ENCODE measurements at places on chromosomes 3 and 15. TPM values are rescaled to one million over a fixed set of nuclear protein-coding genes. Genes with fewer than 3 reads are reported as not detected.

Gene GRK7
- not detected for total RNA-seq

Gene PLSCR1
- 11.6 TPM for total RNA-seq

Gene SUCNR1
- total RNA-seq = not detected

Gene CCR9
- total RNA-seq = not detected

Gene SNURF
- total RNA-seq = 18.0 TPM

Gene GOLGA6L4
- total RNA-seq = 0.69 TPM

Gene B3GNT5
- total RNA-seq = not detected

Gene ATP13A5
- total RNA-seq = not detected

Gene HACD2
- 85.7 TPM for total RNA-seq

Gene LEKR1
- total RNA-seq = 0.52 TPM

DNA sequence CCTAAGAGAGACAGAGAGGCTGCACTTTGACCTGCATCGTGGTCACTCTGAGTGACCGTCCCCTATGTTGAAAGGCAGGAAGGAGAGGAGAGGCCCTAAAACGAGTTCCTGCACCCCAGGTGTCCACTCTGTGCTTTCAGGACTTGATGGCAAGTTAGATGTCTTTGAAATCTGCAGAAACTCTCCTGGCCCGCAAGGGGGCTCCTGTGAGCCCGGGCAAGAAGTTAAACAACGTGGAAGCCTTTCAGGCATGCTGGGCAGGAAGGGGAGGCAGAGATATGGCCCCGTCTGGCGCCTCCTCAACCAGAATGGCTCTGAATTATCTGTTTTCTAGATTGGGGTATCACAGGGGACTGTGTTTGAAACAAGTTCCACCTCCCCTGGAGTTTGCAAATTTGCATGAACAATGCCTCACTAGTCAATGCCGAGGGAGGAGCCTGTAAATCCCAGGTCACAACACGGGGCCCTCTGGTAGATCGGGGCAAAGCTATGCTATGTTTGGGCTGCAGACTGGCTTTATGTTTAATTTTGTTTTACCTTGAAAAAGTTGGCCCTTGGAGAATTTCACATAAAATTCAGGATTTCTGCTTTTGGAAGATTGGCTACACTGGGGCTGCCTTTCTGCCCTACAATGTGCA, 9.8 kb downstream of the CTXND1 start:
- DNase-seq = peak; percentile 12
- no peak overlapping the region for H3K27ac ChIP-seq
- no peaks in the 10 kb centered on the region for H3K4me1 ChIP-seq
- no peak overlapping the region for H3K4me3 ChIP-seq

DNA sequence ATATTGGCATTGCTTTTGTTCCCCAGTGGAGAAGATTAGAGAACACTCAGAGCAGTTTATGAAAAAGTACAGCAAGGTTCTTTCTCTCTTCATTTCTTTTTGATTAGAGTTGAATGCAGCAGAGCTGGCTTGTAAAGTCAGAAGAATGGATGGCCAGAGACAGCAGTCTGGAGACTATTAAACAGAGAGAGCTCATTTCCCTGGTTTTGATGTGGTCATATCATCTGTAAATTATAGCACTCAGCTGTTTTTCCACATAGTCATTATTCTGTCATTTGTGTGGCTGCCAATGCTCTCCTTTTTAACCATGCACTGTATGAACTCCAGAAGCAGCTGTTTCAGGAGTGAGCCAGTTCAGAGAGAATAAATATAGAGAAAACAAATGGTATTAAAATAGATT, 177.4 kb upstream of the CRBN start:
- H3K27me3 ChIP-seq = no peaks in the 10 kb centered on the region
- DNase-seq = no peak
- no peak overlapping the region for H3K4me3 ChIP-seq
- no peaks in the 10 kb centered on the region for H3K4me1 ChIP-seq
- no peaks in the 10 kb centered on the region for H3K36me3 ChIP-seq
- no peak overlapping the region for H3K27ac ChIP-seq

GRCh38 chr15:91936182-91936775, 82.8 kb downstream of the SLCO3A1 start:
- no peaks in the 10 kb centered on the region for H3K27me3 ChIP-seq
- no peak for DNase-seq
- H3K36me3 ChIP-seq = no peaks in the 10 kb centered on the region
- H3K27ac ChIP-seq = no peak overlapping the region

DNA sequence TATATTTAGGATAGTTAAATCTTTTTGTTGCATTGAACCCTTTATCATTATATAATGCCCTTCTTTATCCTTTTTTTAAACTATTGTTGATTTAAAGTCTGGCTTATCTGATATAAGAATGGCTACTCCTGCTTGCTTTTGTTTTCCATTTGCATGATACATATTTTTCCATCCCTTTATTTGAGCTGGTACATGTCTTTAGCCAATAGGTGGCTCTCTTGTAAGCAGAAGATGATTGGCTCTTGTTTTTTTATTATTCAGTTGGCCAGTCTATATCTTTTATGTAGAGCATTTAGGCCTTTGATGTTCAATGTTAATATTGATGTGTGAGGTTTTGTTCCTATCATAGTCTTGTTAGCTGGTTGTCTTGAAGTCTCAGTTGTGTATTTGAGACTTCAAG, 99.5 kb upstream of the MCTP2 start:
- no peaks in the 10 kb centered on the region for H3K36me3 ChIP-seq
- no peaks in the 10 kb centered on the region for H3K27me3 ChIP-seq
- no peak for DNase-seq
- no peak overlapping the region for H3K4me3 ChIP-seq

- H3K36me3 ChIP-seq = no peaks in the 10 kb centered on the region
- peaks cover 10% of the 10 kb centered on the region for H3K27me3 ChIP-seq
- peaks cover 14% of the 10 kb centered on the region for H3K4me1 ChIP-seq
These were observed 220.5 kb downstream of the CTNNB1 start for GRCh38 chr3:41419809-41420208.

GRCh38 chr15:72472992-72473610, 1.0 kb upstream of the ARIH1 start:
- peak overlapping the region; percentile 98 for H3K4me3 ChIP-seq
- peaks cover 38% of the 10 kb centered on the region for H3K4me1 ChIP-seq
- H3K27me3 ChIP-seq = no peaks in the 10 kb centered on the region
- no peak for DNase-seq
- peak overlapping the region; percentile 99 for H3K27ac ChIP-seq

GRCh38 chr3:19881036-19881435, 53.0 kb downstream of the EFHB start:
- H3K4me1 ChIP-seq = peaks cover 10% of the 10 kb centered on the region
- H3K27me3 ChIP-seq = peaks cover 7% of the 10 kb centered on the region
- no peaks in the 10 kb centered on the region for H3K36me3 ChIP-seq

DNA sequence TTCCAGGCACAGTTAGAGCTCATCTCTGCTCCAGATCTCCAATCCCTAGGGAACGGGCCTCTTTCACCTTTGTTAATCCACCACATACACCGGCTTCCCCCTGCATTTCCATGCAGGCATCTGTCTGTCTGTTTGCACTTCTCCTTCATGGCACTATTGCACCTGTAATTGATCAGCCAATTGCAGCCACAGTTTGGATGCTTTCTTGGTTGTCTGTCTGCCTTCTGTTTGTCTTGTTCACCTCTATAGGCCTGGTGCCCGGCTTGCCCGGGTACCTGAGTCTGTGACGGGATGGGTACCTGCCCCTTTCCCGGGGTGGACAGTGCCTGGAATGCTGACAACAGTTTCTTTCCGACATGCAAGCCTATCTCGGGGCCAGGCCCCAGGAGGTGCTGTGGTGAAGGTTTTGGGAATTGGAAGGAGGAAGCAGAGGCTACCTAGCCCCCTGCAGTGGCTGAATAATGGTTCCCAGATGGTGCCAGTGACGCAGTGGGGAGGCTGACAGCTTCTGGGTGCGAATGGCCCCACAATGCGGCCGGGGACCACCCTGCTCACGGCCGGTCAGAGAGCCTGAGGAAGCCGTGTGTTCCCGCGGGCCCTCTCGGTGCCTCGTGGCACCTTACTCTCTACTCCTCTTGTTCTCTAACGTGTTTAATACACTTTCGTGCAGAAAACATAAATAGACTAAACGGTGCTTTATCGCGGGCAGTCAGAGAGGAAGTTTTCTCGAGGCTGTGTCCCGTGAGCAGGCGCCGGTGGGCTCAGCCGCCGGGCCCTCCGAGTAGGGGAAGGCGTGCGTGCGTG, 31.3 kb upstream of the RAB6B start:
- H3K27ac ChIP-seq = no peak overlapping the region
- no peak for DNase-seq
- no peaks in the 10 kb centered on the region for H3K36me3 ChIP-seq
- peak overlapping the region; percentile 70 for H3K4me3 ChIP-seq

DNA sequence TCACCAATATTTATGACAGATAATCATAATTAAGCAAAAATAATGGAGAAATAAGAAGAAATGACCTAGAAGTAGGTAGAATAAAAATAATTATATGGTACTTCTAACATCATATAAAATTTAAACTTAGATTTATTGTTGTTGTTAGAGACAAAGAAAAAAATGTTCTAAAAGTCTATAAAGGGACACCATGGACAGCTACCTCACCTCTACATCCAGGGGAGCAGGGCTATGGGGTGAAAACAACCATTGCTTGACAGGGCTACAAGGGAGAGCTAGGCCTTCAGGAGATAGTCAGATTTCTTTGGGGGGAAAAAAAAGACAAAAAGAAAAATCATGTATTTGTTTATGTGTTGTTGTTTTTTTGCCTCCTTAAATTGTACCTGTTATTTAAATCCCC, 841.9 kb downstream of the VGLL3 start:
- no peak for DNase-seq
- H3K27ac ChIP-seq = no peak overlapping the region
- no peak overlapping the region for H3K4me3 ChIP-seq
- H3K27me3 ChIP-seq = peaks cover 2% of the 10 kb centered on the region
- H3K36me3 ChIP-seq = no peaks in the 10 kb centered on the region
- no peaks in the 10 kb centered on the region for H3K4me1 ChIP-seq

GRCh38 chr3:68958932-68959331, 26.6 kb upstream of the TAFA4 start:
- DNase-seq = no peak
- H3K4me3 ChIP-seq = no peak overlapping the region
- no peak overlapping the region for H3K27ac ChIP-seq
- no peaks in the 10 kb centered on the region for H3K4me1 ChIP-seq
- H3K36me3 ChIP-seq = no peaks in the 10 kb centered on the region

- H3K4me1 ChIP-seq = no peaks in the 10 kb centered on the region
- DNase-seq = no peak
- H3K27me3 ChIP-seq = peaks cover 22% of the 10 kb centered on the region
- H3K27ac ChIP-seq = no peak overlapping the region
- no peak overlapping the region for H3K4me3 ChIP-seq
These were observed 86.9 kb downstream of the SEMA5B start for GRCh38 chr3:122940628-122941086.

- H3K36me3 ChIP-seq = 0 out of 2 replicates have a peak, but pooled peaks cover 5% of the 10 kb centered on the region
- DNase-seq = no peak
- peaks cover 15% of the 10 kb centered on the region for H3K27me3 ChIP-seq
- H3K27ac ChIP-seq = no peak overlapping the region
These were observed 1.4 kb upstream of the MUC13 start for GRCh38 chr3:124935794-124936542.

DNA sequence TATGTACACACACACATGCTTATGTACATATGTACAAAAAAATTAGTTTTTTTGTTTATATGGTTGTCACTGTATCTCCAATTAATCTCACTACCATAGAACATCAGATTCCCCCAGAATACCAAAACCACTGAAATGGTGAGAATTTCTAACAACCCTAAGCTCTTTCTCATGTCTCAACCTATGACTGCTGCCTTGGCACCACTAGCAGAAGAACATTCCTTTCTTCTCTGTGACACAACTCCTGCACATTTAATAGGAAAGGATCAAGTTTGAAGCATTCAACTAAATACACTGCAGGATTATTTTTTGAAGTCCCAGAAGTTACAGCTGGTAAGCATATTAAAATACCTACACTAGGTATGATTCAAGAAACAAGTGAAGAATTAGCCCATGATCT, 109.6 kb downstream of the FAM174B start:
- DNase-seq = no peak
- no peaks in the 10 kb centered on the region for H3K36me3 ChIP-seq
- no peak overlapping the region for H3K4me3 ChIP-seq
- H3K27ac ChIP-seq = no peak overlapping the region

GRCh38 chr3:100170486-100170885, 56.2 kb upstream of the FILIP1L start:
- no peaks in the 10 kb centered on the region for H3K27me3 ChIP-seq
- no peak for DNase-seq
- no peak overlapping the region for H3K4me3 ChIP-seq
- no peaks in the 10 kb centered on the region for H3K36me3 ChIP-seq
- H3K27ac ChIP-seq = no peak overlapping the region
- peaks cover 10% of the 10 kb centered on the region for H3K4me1 ChIP-seq

DNA sequence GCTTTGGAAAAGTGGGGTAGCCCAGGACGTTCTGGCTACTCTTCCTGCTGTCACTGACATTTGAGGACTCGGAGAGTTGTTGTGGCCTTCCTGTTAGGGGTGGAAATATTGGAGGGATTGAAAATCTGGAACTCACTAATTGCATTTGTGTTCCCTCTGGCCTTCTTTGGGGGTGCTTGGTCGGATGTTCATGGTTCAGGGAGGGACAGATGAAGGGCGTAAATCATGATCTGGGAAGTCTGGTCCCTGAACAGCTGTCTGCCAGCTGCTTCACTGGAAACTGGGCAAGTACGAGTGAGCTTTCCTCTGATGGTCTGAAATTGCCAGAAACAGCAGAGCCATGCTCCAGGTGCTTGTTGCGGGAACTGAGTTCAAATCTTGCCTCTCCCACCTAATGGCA, 327.8 kb upstream of the C2CD4B start:
- no peak overlapping the region for H3K27ac ChIP-seq
- no peak overlapping the region for H3K4me3 ChIP-seq
- no peaks in the 10 kb centered on the region for H3K36me3 ChIP-seq
- H3K4me1 ChIP-seq = peaks cover 68% of the 10 kb centered on the region

All from HFFc6 (cell line).